Stimulated activated CD4-positive, alpha-beta T cell treated with anti-CD3 and anti-CD28 coated beads, Interleukin-1b, Interleukin-23, amount 100 ng/mL, for 4 hours (primary cell): ENCODE measurements at places on chromosomes 5 and 9.

DNA sequence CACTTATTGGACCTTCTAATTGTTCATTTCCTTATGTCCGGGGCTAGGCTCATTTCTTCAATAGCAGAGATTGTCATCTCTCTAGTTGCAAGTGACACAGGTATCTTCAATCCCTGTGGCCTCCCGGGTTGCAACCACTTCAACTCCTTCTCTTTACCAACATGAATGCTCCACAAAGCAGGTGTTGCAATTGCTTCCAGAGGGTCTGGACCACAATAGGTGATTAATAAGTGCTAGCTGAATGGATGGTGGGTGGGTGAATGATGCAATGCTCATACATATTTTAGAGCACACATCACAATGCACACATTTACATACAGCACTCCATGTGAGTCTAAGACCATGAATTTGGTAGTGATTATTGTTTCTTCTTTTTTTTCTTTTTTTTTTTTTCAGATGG lies 2.6 kb downstream of the CEMIP2 start:
- no peak for DNase-seq

GRCh38 chr9:134592018-134592818 lies 49.4 kb upstream of the COL5A1 start:
- no peak for DNase-seq

DNA sequence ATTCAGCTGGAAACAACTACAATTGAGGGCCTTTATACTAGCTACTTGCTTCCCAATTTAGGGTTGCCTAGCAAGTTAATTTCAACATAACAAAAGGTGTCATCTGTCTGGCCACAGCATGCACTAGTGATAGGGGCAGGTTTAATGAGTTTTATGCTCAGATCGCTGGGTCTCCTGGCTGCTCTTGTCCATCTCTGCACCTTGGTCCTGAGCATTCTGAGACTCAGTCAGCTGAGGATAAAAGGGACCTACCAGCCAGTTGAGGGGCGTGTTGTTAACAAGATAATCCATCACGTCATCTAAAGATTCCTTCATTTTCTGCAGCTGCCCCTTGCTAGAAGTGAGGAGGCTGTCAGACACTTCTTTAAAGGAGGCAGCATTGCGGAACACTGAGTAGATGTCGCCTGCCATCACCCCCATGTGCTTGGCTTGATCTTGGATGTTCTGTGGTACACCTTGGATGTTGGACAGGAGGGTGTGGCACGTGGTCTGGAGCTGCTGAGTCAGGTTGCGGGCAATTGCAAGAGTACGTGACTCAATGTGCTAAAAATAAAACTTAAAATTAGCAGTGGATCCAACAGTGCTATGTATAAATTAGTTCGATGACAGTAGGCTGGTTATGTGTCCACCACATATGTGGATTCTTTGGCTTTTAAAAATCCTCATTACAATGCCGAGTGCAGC lies 11.0 kb downstream of the PLIN2 start:
- no peak for DNase-seq

- DNase-seq, result no peak
Observed at GRCh38 chr9:114652776-114653555, 4.6 kb downstream of the TEX53 start.

DNA sequence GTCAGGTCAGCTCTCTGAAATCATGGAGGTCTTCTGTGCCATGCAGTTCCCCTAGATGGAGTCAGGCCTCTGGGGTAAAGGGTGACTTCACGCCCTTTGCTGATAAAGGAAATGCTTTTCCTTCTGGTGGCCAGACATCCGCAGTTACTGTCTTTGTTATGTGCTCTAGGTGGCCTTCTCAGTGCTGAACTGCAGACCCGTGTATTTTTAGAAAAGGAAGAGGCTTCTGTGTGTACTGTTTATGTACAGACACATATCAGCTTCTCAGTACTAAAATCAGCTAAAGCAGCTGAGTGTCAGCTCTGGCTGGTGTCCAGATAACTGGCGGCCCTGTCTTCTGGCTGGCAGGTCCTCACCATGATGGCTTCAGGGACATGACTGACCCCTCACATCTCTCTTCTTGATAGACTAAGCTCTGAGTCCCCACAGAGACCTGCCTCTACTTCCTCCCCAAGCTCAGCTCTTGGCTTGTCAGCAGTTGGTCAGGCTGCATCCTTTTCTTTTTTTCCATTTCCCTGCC lies 75.3 kb downstream of the ARHGAP26 start:
- no peak for DNase-seq

DNA sequence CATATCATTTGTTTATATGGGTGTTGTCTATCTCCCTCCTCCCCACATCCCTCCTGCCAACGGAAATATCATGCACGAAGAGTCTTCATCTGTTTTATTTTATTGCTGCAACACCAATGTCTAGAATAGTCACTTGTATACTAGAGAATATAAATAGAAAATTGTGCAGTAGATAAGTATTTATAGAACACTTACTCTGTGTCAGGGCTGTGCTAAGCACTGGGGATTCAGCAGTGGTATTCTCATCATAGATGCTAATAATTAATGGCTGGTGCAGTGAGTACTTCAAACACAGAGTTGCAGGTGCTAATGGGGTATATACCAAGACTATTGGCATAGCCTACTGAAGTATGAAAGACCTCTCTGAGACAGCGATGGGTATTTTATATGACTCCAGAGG lies 353.5 kb upstream of the CDH6 start:
- no peak for DNase-seq

GRCh38 chr5:55650386-55650785 lies 61.7 kb downstream of the SLC38A9 start:
- no peak for DNase-seq
